ENCODE measurements at places on chromosomes 5 and 9.

- DNase-seq, result no peak
Observed at GRCh38 chr9:23603311-23603710, 222.7 kb downstream of the ELAVL2 start.

DNA sequence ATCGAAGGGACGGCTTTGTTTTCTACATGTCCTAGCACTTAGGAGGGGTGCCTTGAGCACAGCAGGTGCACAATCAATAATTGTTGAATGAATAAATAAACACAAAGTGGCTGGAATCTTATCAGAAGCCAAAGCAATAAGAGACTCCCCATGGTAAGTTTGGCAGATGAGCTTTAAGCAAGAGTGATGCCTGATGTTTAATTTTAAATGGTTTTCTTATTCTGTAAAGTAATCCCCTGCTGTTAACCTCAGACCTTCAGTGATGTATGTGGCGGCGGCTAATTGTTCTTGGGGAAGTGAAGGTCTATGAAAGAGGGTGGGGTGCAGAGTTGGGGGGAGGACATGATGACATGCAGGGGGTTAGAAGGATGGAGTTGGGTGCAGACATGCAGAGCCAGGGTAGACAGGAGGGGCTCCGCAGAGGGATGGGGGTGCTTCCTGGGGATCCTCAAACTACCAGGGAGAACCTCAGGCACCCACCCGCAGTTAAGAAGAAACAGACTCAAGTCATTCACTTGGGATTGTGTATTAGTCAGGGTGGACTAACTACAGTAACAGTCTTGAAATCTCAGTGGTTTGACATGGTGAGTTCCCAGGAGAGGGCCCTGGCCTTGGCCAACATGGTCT is 65.7 kb upstream of the SHB start:
- peak; percentile 30 for DNase-seq

GRCh38 chr5:1292846-1293415 is 1.9 kb downstream of the TERT start:
- DNase-seq, result peak; percentile 65

GRCh38 chr5:133041157-133041784 is 10.5 kb upstream of the HSPA4 start:
- no peak for DNase-seq

GRCh38 chr5:114658194-114658593 is 296.3 kb downstream of the KCNN2 start:
- DNase-seq, result no peak

GRCh38 chr5:58838729-58839128 is 255.9 kb downstream of the RAB3C start:
- no peak for DNase-seq

GRCh38 chr5:37900692-37901091 is 60.9 kb upstream of the GDNF start:
- DNase-seq, result peak; percentile 83

GRCh38 chr9:126791406-126792230 is 13.2 kb upstream of the ZBTB43 start:
- DNase-seq, result no peak

GRCh38 chr9:84794981-84795637 is 125.6 kb downstream of the NTRK2 start:
- no peak for DNase-seq

GRCh38 chr5:116370886-116371285 is 203.7 kb downstream of the SEMA6A start:
- no peak for DNase-seq

DNA sequence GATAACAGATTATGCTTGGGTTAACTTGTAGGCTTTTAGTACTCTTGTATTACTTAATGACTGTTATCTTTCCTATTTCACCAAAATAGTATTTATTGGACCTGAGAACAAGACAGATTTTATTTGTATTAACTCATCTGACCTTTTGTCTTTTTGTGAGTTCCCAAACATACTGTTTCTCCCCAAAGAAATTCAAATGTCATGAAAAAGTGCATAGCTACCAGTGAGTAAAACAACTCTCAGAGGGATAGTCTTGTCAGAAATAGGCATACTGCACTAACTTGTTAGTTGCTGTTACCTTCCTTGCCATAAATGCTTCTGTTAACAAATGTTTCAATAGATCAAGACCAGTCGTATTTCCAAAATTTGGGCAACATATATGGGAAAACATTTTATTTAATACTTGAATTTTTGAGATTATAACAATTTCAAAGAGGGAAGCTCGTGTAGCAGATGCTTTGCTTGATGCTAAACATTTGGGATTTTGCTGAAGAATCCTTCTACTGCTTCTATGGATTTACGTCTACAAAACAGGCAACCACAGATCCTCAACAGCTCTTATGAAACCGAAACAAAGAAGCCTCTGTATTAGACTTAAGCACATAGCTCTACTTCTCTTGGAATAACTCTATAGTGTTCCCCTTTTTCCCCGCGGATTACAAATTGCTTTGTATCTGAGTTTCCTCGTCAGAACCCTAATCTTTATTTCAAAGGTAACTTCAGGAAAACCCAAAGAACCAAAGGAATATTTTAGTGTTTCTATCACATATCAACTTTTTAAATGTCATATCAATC is 248.8 kb downstream of the MCTP1 start:
- DNase-seq, result no peak

DNA sequence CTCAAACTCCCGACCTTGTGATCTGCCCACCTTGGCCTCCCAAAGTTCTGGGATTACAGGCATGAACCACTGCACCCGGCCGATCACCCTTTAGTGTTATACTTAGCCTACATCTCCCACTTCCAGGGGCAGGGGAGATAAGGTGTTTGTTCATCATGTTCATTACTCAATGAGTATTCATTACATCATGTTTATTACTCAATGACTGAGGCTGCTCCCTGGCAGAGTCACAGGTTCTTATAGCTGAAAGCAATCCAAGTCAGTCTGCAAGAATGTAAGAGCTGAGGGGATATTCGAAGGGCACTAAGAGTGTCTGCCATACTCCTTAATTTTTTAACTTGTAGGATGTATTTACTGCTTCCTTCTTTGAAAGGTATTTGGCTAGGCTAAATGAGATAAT is 214.2 kb downstream of the SPATA31D1 start:
- no peak for DNase-seq

All from posterior vena cava (tissue), 2 donors.